ENCODE measurements at places on chromosomes 7 and 10. TPM values are rescaled to one million over a fixed set of nuclear protein-coding genes. Genes with fewer than 3 reads are reported as not detected.

- no peaks in the 10 kb centered on the region for H3K36me3 ChIP-seq
- no peak for DNase-seq
- H3K4me3 ChIP-seq: no peak overlapping the region
- no peak overlapping the region for H3K27ac ChIP-seq
- no peaks in the 10 kb centered on the region for H3K27me3 ChIP-seq
- no peaks in the 10 kb centered on the region for H3K4me1 ChIP-seq
Observed at GRCh38 chr7:22469371-22470143, 30.4 kb downstream of the STEAP1B start.

- H3K4me1 ChIP-seq: no peaks in the 10 kb centered on the region
- no peak for DNase-seq
- no peaks in the 10 kb centered on the region for H3K27me3 ChIP-seq
- no peak overlapping the region for H3K4me3 ChIP-seq
Observed at GRCh38 chr10:72645263-72645858, 19.5 kb upstream of the MICU1 start.

DNA sequence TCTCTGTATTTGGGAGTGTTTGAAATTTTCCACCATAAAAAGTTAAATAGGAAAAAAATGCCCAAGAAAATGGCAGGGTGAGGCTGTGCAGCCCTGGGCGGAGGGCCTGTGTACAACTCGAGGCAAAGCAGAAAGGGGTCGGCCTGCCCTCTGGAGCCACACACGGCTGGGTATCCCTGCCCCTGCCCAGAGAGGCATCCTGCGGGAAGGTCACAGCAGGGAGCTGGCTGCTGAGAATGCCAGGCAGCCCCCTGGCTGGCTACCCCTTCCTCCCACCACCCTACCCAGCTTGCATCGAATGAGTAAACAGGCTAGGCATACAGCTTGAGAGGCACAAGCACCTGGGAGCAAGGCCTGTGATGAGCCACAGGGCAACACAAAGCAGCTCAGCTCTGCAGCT is 46.1 kb downstream of the CAMK2B start:
- H3K4me3 ChIP-seq: no peak overlapping the region
- no peaks in the 10 kb centered on the region for H3K36me3 ChIP-seq
- no peak overlapping the region for H3K27ac ChIP-seq
- H3K4me1 ChIP-seq: peaks cover 5% of the 10 kb centered on the region
- no peak for DNase-seq

DNA sequence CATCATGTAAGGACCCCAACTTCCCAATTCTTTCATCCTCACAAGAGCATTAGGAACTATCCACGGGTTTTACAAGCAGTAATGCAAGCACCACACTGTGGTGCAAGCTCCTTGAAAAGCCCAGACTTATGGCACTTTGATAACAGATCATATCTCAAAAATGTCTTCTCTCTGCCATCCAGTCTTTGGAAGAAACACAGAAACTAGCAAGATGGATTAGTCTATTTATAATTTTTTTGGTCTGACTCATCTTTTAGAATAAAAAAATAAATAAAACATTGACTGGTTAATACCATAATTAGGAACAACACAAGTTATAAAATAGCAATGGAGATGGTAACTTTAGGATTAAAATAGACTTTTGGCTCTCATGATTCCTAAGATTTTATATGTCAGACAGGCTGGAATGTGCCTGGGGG is 49.0 kb upstream of the CALD1 start:
- no peaks in the 10 kb centered on the region for H3K36me3 ChIP-seq
- H3K27me3 ChIP-seq: no peaks in the 10 kb centered on the region

- H3K27me3 ChIP-seq: no peaks in the 10 kb centered on the region
- peak; percentile 75 for DNase-seq
- peak overlapping the region; percentile 63 for H3K27ac ChIP-seq
- no peaks in the 10 kb centered on the region for H3K36me3 ChIP-seq
- peaks cover 53% of the 10 kb centered on the region for H3K4me1 ChIP-seq
Observed at GRCh38 chr7:14833707-14834106, 68.8 kb downstream of the DGKB start.

- no peak for DNase-seq
- H3K36me3 ChIP-seq: no peaks in the 10 kb centered on the region
- peaks cover 50% of the 10 kb centered on the region for H3K4me1 ChIP-seq
- no peak overlapping the region for H3K27ac ChIP-seq
- no peak overlapping the region for H3K4me3 ChIP-seq
Observed at GRCh38 chr10:73908853-73909539, 1.9 kb upstream of the PLAU start.

- no peaks in the 10 kb centered on the region for H3K36me3 ChIP-seq
- H3K27ac ChIP-seq: no peak overlapping the region
- no peaks in the 10 kb centered on the region for H3K27me3 ChIP-seq
- no peak for DNase-seq
Observed at GRCh38 chr7:137704723-137705122, 142.1 kb downstream of the DGKI start.

DNA sequence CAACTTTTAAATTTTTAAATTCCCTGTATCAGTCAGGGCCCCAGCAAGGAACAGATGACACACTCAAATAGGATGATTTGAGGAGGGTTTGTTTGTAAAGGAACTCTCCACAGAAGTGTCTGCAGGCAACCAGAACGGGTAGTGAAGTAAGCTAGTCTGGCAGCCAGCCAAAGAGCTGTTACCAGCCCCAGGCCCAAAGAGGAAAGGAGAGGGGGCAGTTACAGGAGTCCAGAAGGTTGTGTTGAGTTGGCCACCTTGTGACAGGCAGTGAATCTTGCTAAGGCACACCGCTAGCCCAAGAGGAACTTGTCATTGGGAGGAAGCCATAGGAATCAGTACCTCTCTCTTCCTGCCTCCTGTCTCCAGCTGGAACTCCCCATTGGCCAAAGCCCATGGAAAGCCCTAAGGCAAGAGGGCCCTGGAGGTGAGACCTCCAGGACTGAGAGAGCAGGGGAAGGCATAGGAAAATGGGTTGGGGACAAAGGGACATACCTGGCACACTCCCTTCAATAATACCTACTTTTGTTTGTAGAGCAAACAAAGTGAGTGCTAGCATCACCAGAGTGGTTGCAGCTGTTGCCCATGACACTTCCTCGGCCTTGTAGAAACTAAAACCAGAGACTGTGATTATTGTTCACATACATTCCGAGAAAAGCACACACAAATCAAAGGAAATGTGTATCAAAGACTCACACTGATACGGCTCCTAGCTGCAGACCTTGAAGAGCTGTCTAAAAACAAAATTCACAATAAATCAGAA is 25.4 kb upstream of the GATAD1 start:
- no peak for DNase-seq
- no peak overlapping the region for H3K27ac ChIP-seq
- H3K4me3 ChIP-seq: no peak overlapping the region

- H3K27me3 ChIP-seq: no peaks in the 10 kb centered on the region
- H3K4me1 ChIP-seq: no peaks in the 10 kb centered on the region
- H3K36me3 ChIP-seq: no peaks in the 10 kb centered on the region
- no peak for DNase-seq
Observed at GRCh38 chr7:43937444-43937843, 11.2 kb downstream of the UBE2D4 start.

- no peaks in the 10 kb centered on the region for H3K36me3 ChIP-seq
- H3K27ac ChIP-seq: no peak overlapping the region
- no peak overlapping the region for H3K4me3 ChIP-seq
- no peaks in the 10 kb centered on the region for H3K4me1 ChIP-seq
- no peak for DNase-seq
Observed at GRCh38 chr10:72075376-72076115, 12.8 kb downstream of the SPOCK2 start.

- no peak overlapping the region for H3K27ac ChIP-seq
- H3K27me3 ChIP-seq: no peaks in the 10 kb centered on the region
- DNase-seq: no peak
- H3K36me3 ChIP-seq: no peaks in the 10 kb centered on the region
Observed at GRCh38 chr10:84185526-84186175, 8.7 kb upstream of the CDHR1 start.

- no peak for DNase-seq
- peaks cover 10% of the 10 kb centered on the region for H3K4me1 ChIP-seq
- no peaks in the 10 kb centered on the region for H3K36me3 ChIP-seq
Observed at GRCh38 chr7:142111499-142111898, at the start of gene MGAM2. MGAM2 (plus strand) TSS chr7:142111718; CDS start chr7:142116874, 5,156 bp downstream.

DNA sequence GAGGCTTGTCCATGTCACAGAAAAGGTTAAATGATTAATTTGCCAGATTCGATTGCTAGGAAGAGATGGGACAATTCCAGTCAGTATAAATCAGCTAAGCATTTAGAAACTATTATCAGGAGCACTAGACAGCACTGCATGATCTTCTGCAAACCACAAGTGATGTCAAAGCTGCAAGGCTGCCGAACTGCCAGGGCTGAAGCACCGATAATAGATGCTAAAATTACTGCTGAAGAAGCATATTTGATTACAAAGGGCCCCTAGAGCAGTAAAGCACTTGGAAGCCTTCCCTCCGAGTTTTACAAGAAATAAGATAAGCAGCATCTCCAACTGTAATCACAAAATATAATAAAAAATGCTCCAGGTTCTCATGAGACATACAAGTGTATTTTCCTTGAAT is 40.6 kb downstream of the RNLS start:
- H3K4me3 ChIP-seq: no peak overlapping the region
- H3K36me3 ChIP-seq: no peaks in the 10 kb centered on the region
- H3K27me3 ChIP-seq: no peaks in the 10 kb centered on the region
- DNase-seq: no peak
- no peak overlapping the region for H3K27ac ChIP-seq

DNA sequence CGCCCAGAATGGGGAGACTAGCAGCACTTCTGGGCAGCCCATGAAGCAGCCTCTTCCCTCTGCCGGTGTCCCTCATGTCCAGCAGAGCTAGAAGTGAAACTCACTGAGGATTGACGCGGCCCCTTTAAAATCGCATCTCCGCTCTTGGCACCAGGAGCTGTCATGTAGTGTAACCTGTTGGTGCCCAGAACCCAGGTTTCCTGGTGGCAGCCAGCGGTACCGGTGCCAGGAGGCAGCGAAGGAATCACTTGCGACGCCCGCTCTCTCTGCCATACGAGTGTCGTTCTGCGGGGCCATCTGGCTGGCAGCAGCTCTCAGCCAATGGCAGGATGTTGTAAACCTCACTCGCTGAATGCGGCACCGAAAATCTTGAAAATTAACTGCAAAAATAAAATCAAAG is 82.7 kb downstream of the CUX1 start:
- H3K4me3 ChIP-seq: no peak overlapping the region
- no peak for DNase-seq
- H3K27ac ChIP-seq: 0 out of 2 replicates have a peak overlapping the region, but pooled peaks have one; percentile 26
- H3K36me3 ChIP-seq: no peaks in the 10 kb centered on the region

- DNase-seq: peak; percentile 11
- no peaks in the 10 kb centered on the region for H3K36me3 ChIP-seq
- no peak overlapping the region for H3K4me3 ChIP-seq
- no peak overlapping the region for H3K27ac ChIP-seq
Observed at GRCh38 chr10:110392868-110393740, 88.4 kb upstream of the SMNDC1 start.

DNA sequence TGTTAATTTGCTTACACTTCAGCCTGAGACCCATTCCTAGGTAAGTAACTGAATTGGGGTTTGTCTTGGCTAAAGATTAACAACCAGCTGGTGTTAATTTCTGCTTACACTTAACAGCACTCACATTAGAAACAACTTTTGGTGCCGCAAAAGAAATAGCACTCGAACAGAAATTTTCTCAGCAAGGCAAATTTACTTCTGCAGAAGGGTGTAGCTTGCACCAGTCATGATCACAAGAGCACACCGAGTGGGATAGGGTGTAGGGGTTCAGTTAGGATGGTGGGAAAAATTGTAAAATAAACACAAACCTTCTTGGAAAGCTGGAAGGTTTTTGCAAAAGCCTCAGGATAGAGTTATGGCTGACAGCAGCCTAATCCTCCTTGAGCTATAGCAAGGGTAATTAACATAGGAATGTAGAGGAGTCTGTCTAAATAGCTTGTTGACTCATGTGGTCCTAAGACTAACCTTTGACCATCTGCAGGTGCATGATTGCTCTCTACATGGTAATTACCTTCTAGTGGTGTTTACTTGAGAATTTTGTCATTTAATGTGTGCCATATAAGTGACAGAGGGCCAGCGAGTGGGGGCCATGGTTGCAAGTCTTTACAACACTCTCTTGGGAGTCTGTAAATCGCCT is 67.8 kb upstream of the CDK13 start:
- H3K4me3 ChIP-seq: no peak overlapping the region
- no peak overlapping the region for H3K27ac ChIP-seq
- H3K36me3 ChIP-seq: peaks cover 9% of the 10 kb centered on the region
- no peaks in the 10 kb centered on the region for H3K27me3 ChIP-seq

GRCh38 chr7:92478095-92478494 is 349 bp upstream of the ERVW-1 start:
- no peak for DNase-seq
- H3K4me1 ChIP-seq: peaks cover 6% of the 10 kb centered on the region
- no peaks in the 10 kb centered on the region for H3K36me3 ChIP-seq
- H3K27ac ChIP-seq: no peak overlapping the region
- H3K4me3 ChIP-seq: no peak overlapping the region

DNA sequence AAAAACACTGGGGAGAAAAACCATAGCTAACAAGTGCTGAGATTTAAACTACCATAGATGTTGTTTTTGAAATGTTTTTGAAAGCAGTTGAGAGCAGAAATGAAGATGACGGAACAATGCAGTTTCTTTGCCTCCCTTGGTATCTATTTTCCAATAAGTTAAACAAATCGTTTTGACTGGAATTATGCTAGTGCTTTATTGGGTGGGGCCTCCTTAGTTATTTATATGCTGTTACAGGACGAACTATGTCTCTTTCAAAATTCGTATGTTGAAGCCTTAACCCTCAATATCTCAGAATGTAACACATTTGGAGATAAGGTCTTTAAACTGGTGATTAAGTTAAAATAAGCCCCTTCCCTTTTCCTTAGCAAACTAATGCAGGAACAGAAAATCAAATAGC is 45.5 kb upstream of the SEPHS1 start:
- H3K27me3 ChIP-seq: no peaks in the 10 kb centered on the region
- H3K27ac ChIP-seq: no peak overlapping the region
- no peak for DNase-seq
- H3K4me3 ChIP-seq: no peak overlapping the region
- peaks cover 29% of the 10 kb centered on the region for H3K4me1 ChIP-seq
- no peaks in the 10 kb centered on the region for H3K36me3 ChIP-seq

OPN1SW gene
- total RNA-seq: not detected

NRG3 gene
- 3.9 TPM for total RNA-seq

GJD4 gene
- total RNA-seq: not detected

AKR1D1 gene
- not detected for total RNA-seq

TWIST1 gene
- 0.24 TPM for total RNA-seq

CDNF gene
- total RNA-seq: 2.2 TPM

CTAGE8 gene
- 1.4 TPM for total RNA-seq

TCF7L2 gene
- total RNA-seq: 32.2 TPM
